ENCODE measurements at places on chromosomes 11 and 22.

DNA sequence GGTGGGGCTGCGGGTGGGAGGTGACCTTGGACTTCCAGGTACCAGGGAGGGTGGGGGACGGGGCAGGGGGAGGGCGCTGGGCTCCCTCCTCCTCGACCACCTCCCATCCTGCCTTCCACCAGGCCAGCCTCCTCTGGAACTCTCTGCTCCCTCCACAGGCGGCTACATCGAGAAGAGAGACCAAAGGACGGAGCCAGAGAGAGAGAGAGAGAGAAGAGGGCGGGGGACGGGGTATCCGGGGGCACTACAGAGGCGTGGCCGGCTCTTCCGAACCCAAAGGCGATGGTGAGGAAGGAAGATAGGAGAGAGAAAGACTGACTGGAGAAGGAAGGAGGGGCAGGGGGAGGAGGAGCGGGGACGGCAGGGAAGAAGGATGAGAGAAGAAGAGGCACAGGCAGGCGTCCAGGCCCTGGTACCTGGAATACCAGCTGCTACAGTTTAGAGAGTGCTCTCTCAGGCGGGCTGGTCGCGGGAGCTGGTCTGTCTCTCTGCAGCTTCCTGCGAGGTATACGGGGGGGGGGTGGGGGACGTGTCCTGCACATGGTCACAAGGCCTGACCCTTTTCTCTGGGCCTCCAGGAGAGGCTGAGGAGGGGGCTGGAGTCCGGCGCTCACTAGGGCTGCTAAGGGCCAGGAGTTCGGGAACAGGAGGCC lies 38.0 kb downstream of the IGSF9B start:
- no peak for DNase-seq

GRCh38 chr22:42296381-42296853 lies 26.0 kb upstream of the TCF20 start:
- DNase-seq: no peak

DNA sequence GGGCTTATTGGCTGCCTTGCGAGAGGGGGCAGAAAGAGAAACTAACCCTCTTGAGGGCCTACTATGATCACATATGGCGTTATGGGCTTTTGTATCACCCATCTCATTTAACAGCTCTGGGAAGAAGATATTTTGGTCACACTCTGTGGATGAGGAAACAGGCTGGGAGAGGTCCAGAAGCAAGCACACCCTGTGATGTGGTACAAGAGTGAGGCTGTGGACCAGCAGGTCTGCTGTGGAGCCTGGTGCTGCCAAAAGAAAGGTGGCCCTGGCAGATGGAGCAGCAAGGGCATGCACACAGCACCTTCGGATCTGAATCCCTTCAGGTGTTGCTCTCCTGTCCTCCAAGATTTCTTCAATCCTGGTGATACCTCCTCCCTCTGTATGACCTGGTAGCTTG lies 64.1 kb downstream of the KCNC1 start:
- no peak for DNase-seq

DNA sequence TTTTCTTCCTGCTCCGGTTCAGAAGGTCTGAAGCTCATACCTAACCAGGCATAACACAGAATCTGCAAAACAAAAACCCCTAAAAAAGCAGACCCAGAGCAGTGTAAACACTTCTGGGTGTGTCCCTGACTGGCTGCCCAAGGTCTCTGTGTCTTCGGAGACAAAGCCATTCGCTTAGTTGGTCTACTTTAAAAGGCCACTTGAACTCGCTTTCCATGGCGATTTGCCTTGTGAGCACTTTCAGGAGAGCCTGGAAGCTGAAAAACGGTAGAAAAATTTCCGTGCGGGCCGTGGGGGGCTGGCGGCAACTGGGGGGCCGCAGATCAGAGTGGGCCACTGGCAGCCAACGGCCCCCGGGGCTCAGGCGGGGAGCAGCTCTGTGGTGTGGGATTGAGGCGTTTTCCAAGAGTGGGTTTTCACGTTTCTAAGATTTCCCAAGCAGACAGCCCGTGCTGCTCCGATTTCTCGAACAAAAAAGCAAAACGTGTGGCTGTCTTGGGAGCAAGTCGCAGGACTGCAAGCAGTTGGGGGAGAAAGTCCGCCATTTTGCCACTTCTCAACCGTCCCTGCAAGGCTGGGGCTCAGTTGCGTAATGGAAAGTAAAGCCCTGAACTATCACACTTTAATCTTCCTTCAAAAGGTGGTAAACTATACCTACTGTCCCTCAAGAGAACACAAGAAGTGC lies 661 bp upstream of the MALAT1 start:
- no peak for DNase-seq

GRCh38 chr22:32334660-32335365 lies 22.9 kb upstream of the RFPL3 start:
- DNase-seq: no peak

GRCh38 chr11:47524291-47524874 lies 28.5 kb downstream of the CELF1 start:
- DNase-seq: no peak

- DNase-seq: no peak
Measured at GRCh38 chr22:33866511-33866910, 53.8 kb downstream of the LARGE1 start.

GRCh38 chr22:19210188-19210587 lies 31.7 kb upstream of the SLC25A1 start:
- no peak for DNase-seq

GRCh38 chr11:59901306-59901705 lies 22.7 kb downstream of the OOSP3 start:
- DNase-seq: no peak

- peak; percentile 76 for DNase-seq
Measured at GRCh38 chr22:30287648-30288418, 1.5 kb downstream of the CASTOR1 start.
